Stimulated activated naive CD4-positive, alpha-beta T cell treated with Interleukin-2 at 50 U/mL for 16 hours (primary cell): ENCODE measurements at places on chromosomes 11 and 22.

GRCh38 chr11:47886096-47886495, 37.9 kb upstream of the NUP160 start:
- no peak for DNase-seq

- no peak for DNase-seq
Observed at GRCh38 chr11:72924568-72925190, 110.5 kb downstream of the ATG16L2 start.

DNA sequence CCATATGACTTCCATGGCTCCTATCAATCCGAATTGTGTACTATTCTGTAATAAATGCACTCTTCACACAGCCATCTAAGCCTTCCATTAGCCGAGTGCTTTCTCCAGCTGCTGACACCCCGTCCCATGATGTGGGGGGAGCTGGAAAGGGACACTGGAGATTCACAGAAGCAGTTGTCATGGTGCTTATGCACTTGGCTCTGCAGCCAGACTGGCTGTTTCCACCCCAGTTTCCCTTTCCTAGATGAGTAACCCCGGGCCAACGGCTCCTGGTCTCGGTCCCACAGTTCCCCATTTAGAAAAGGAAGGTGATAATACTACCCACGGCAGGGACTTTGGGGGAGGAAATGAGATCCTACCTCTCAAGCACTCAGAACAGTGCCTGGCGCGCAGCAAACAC, 244.9 kb upstream of the SYN3 start:
- no peak for DNase-seq

- DNase-seq: no peak
Observed at GRCh38 chr11:62974848-62975522, 9.8 kb downstream of the SLC22A6 start.

DNA sequence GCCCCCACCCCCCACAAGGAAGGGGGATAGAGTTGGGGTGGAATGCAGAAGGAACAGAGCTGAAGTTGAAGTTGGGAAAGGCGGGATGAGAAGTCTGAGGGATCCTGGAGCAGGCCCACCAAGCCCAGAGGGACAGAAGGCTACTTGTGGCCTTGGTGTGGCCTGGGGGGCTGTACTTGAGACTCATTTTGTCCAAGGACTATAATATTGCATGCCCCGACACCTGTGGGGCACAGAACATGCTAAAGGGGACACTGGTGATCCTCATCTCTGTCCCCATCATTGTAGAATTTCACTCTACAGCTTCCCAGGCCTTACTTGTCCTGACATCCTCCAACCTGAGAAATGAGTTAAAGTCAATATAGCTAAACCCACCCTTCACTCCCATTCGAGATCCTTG, 1.3 kb downstream of the ESAM start:
- DNase-seq: no peak

GRCh38 chr11:114115451-114115928, 56.0 kb downstream of the ZBTB16 start:
- DNase-seq: no peak

DNA sequence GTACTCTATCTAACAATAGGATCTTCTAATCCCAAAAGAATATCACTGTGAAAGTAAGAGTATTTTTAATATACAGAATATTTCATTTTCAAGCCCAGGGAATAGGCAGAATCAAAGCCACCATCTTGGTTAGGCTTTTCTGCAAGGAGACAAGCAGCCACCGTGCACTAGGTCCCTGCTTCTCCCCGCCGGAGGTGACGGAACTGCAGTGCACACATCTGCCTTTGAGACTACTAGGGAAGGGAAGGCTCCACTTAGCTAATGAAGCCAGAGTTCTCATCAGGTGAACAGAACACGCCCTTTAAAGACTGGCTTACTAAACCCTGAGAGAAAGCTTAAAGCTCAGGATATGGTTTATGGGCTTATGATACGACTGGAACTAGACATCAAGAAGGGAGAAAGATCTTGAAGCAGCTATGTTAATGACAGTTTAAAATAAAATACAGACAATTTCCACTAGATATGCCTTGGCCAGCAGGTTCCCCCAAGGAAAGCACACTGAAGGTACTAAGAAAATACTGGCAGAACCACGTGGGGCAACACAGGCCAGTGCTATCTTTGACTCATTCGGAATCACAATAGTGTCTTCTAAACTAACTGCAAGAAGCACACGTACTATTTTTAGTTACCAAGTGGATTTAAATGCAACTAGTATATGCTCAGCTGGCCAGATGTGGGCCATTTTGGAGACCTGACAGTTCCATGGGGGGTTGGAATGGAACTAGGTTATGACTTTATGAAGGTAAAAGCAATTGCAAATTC, 127.4 kb upstream of the LMO1 start:
- no peak for DNase-seq

GRCh38 chr11:70203751-70204465, 812 bp downstream of the FADD start:
- peak; percentile 90 for DNase-seq

GRCh38 chr11:15198284-15198683, 83.6 kb downstream of the INSC start:
- DNase-seq: no peak

GRCh38 chr22:22934543-22935055, 47.0 kb downstream of the IGLL5 start:
- DNase-seq: no peak

DNA sequence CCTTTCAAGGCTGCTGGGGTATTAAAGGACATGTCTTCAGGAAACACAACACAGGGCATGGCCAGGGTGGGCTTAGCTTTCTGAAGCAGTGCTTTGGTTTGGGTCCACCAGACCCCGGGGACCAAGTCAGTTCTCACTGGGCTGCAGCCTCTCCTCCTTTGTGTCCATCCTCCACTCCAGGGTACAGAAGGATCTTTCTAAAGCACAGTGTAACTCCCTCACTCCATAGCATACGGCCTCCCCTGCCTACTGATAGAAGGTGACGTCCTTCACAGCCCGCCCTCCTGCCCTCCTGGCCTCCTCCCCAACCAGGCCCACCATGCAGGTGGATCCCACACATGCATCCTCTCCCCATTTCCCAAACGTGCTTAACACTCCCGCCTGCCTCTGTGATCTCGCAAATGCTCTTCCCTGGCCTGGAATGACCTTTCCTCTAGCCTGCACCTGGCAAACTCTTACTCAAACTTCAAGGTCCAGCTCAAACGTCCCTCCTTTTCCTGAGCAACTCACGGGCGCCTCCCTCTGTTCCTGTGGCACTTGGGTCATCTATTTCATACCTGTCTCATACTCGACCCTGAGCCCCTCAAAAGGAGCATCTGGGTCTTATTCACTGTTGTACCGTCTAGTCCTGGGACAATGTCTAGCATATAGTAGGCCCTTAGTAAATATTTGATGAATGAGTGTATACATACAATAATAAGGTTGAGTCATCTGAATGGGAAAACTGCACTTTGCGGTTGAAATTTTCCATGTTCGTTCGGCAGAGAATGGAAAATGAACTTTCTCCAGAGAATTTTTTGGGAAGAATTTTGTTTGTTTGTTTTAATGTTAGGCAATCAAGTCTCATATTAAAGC, 187.7 kb downstream of the EFCAB6 start:
- no peak for DNase-seq

- DNase-seq: peak; percentile 2
Observed at GRCh38 chr11:69801513-69802335, 17.5 kb downstream of the FGF3 start.

- DNase-seq: no peak
Observed at GRCh38 chr11:5242208-5242607, 7.4 kb downstream of the HBG1 start.

DNA sequence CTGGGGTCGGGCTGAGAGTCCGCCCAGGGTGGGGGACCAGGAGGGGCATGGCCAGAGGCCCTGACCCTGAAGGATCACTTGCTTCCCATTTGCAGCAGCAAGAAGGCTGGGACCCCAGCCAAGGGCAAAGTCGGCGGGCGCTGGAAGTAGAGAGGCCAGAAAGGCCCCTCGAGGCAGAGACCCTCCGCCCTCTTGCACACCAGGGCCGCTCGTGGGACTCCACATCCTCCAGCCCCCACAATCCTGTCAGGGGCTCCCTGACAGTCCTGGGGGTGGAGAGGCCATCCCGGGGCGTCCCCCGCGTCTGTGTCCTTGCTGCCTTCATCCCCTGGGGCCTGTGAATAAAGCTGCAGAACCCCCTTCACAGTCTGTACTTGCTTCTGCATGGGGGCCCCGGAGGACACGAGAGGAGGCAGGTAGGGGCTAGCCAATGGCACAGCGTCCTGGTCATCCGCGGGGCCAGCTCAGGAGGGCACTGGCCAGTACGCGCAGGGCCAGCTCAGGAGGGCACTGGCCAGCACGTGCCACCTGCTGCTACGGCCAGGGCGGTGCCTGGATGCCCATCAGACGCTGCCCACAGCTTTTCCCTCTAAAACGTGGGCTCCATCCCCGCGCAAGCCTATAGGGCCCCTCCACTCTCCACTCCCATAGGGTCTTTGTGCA, 8.7 kb upstream of the MRPL23 start:
- no peak for DNase-seq

- no peak for DNase-seq
Observed at GRCh38 chr22:40764763-40765441, 54.2 kb downstream of the SLC25A17 start.

- no peak for DNase-seq
Observed at GRCh38 chr22:49101225-49101624, 726.4 kb downstream of the BRD1 start.

DNA sequence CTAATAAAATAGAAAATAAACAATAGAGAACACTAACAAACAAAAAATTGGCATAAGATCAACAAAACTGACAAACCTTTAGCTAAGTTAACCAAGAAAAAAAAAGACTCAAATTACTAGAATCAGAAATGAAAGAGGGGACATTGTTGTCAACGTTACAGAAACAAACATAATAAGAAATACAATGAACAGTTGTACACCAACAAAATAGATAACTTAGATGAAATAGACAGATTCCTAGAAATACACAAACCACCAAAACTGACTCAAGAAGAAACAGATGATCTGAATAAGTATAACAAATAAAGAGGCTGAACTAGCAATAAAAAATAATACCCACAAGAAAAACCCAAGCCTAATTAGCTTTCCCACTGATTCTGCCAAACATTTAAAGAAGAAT, 34.7 kb upstream of the TMPRSS4 start:
- DNase-seq: no peak

GRCh38 chr11:113773092-113773415, 438 bp downstream of the ZW10 start:
- no peak for DNase-seq

- DNase-seq: no peak
Observed at GRCh38 chr11:3879967-3880542, 24.6 kb downstream of the STIM1 start.

DNA sequence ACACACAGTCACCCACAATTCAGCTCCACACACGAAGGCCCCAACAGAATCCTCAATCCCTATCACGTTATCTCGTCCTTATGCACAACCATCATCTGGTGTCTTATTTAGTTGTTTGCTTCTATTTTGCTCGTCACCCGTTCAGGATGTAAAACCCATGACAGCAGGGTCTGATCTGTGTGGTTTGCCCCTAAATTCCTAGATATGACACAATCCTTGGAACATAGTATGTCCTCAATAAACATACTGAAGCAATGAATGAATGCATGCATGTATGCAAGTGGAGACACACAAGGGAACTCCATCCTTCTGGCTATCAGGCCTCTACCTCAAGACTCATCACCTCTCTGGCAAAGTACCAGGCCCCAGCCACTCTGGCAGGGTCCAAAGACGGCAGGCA, 20.2 kb downstream of the STARD10 start:
- DNase-seq: no peak

GRCh38 chr22:35197071-35197470, 60.2 kb upstream of the HMGXB4 start:
- no peak for DNase-seq

DNA sequence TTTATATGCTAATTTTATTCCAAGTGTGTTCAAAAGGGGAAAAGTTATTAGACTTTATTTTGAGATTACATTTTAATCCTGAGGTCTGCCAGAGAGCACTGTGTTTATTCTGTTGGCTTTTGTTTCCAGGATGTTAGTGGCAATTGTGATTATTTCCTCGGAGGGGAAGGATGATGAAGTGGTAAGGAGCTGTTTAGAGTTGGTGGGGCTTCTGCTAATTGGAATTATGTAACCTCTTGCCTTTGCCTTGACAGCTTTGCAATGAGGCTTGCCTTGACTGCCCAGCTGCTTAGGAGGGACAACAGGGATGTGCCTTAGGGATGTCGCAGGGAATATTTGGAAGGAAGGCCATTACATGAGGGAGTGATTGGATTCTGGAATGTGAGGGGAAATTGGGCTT, 89.7 kb upstream of the E2F8 start:
- DNase-seq: no peak
